ENCODE measurements at places on chromosomes 12 and 14. TPM values are rescaled to one million over a fixed set of nuclear protein-coding genes. Genes with fewer than 3 reads are reported as not detected.

Gene CMKLR1
- total RNA-seq, result not detected

- no peak for DNase-seq
Observed at GRCh38 chr12:131893605-131894312, 663 bp upstream of the ULK1 start.

GRCh38 chr14:104315169-104315568 is 176.8 kb downstream of the KIF26A start:
- no peak for DNase-seq

- no peak for DNase-seq
Observed at GRCh38 chr12:91379051-91379775, 196.6 kb upstream of the DCN start.

DNA sequence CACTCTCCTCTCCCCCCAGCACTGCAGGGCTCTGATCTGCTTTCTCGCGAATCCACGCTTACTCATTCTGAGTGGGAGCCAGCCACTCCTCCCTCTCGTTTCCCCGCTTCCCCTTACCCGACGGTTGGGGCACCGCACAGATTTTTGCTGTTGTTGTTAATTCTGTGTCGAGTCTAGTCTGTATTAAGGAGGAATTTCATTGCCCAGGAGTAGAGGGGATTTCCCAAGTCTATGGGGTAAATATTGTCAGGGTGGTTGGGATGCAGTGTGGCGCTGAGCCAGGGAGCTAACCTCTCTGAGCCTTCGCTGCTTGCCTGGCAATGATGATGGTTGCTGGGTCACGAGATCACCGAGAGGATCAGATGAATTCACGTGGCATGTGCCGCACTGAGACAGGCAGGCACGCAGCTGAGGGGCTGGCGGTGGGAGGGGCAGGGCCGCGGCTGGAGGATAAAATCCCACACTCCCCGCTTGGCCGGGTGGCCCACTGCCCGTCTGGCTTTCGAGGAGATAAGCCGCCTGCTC is 18.5 kb downstream of the NCOR2 start:
- peak; percentile 66 for DNase-seq

Gene OVCH1
- not detected for total RNA-seq

DNA sequence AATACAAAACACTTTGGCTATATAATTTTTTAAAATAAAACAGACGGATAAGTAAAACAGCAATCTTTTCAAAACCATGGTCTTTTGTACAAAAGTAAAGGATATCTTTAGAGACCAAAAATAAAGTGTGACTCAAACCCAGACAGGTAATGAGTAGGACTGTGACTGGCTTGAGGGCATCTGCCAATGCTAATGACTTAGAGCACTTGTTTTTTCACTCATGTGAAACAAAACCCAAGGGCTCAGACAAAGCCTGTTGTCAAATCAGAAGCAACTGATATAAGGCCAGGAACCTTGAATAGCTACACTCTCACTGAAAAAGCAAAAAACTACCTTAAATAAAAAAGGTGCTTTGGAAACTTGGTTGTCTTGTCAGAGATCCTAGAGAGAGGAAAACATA is 357.4 kb downstream of the TMEM117 start:
- no peak for DNase-seq

GRCh38 chr14:89899917-89900663 is 54.4 kb downstream of the EFCAB11 start:
- peak; percentile 15 for DNase-seq

Gene TAS2R7
- total RNA-seq, result not detected

Gene TMEM121
- 1.2 TPM for total RNA-seq

- DNase-seq, result no peak
Observed at GRCh38 chr14:87626266-87626665, 366.7 kb downstream of the GALC start.

- no peak for DNase-seq
Observed at GRCh38 chr14:69428289-69428998, 30.0 kb downstream of the SLC39A9 start.

DNA sequence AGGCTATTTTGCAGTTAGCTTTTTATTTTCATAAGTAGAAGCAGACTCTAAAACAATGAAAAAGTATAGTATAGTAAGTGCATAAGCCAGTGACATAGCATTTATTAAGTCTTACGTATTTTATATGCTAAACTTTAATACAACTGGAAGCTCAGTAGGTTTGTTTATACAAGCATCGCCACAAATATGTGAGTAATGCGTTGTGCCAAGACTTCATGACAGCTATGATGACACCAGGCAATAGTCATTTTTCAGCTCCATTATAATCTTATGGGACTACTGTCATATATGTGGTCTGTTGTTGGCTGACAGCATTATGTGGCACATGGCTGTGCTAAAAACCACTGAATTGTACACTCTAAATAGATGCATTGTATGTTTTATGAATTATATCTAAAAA is 40.3 kb downstream of the SLC38A2 start:
- no peak for DNase-seq

- DNase-seq, result no peak
Observed at GRCh38 chr12:15270591-15270990, 49.4 kb upstream of the RERG start.

GRCh38 chr12:72368298-72368697 is 96.1 kb downstream of the TRHDE start:
- no peak for DNase-seq

Gene TRHDE
- 29.5 TPM for total RNA-seq

- DNase-seq, result no peak
Observed at GRCh38 chr12:4567073-4567881, 5.3 kb downstream of the DYRK4 start.

Gene TNFAIP2
- total RNA-seq, result 43.0 TPM

Gene SPTB
- total RNA-seq, result 2.0 TPM

Gene CACNB3
- 8.9 TPM for total RNA-seq

DNA sequence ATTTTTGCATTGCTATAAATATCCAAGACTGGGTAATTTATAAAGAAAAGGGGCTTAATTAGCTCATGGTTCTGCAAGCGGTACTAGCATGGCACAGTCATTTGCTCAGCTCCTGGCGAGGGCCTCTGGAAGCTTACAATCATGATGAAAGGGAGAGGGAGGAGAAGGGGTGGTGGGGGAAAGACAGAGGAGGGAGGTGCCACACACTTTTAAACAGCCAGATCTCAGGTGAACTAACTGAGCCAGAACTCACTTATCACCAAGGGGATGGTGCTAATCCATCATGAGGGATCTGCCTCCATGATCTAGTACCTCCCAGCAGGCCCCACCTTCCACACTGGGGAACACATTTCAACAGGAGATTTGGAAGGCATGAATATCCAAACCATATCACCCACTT is 476.3 kb downstream of the PCNX1 start:
- no peak for DNase-seq

Measured in SJSA1 (cell line).